ENCODE measurements at places on chromosomes 1 and 21.

- DNase-seq = no peak
These were observed 14.4 kb downstream of the NSL1 start for GRCh38 chr1:212777151-212777550.

DNA sequence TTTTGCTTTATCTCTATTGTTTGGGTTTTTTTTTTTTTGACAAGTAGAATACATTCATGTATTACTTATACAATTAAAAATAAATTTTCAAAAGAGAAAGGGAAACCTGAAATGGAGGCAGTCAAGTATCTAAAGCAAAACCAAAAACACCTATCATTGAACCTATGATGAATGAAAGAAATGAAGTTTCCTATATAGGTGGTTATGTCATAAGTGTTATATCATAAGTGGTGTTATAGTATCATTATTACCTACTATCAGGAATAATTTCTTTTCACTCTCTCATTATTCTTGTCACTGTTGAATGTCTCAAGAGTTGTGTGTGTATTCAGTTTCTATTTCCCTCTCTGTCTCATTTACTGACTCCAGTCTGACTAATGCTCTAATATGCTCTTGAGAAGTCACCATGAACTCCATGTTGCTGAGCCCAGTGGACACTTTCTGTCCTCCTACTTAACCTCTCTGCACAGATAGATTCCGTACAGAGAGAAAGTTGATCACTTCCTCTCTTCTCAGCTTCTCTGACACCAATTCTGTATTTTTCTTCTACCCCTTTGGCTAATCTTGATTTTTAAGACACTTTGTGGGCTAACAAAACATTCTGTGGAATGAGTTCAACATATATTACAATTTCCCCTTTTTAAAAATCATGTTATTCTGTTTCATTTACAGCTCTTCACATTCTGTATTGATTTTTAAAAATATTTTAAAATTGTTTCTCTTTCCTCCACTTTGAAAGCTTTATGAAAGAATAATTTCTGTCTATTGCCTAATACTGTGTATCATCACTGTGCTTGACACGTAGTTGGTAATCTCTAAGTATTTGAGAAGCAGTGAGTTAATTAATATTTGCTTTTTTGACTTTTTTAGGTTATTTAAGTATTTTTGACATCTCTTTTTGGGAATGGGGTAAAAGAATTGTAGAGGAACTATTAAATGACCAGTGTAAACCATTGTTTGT, 50.1 kb downstream of the RASAL2 start:
- no peak for DNase-seq

DNA sequence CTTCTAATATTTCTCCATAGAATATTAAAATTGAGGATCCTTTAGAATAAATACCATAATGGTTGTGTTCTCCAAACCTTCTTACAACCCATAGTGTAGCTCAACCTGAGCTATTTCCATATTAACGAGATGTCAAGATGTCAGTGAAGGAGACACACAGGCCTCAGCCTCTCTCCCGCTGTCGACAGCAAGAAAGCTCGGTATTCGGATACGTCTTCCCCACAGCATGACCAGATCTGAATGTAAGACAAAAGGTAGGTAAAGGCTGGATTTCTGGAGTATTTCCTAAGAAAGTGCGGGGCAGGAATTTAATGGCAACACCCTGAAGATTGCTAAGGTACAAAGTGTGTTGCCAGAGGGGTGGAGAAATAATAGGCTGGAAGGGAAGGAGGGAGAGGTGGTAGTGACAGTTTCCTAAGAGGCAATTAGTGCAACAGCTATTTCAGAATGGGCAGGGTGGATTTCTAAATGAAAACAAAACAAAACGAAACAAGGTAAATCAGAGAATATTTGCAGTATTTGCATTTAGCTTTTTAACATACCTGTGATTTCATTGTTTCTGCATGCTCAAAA, 1.7 kb downstream of the ADSS2 start:
- DNase-seq = no peak

DNA sequence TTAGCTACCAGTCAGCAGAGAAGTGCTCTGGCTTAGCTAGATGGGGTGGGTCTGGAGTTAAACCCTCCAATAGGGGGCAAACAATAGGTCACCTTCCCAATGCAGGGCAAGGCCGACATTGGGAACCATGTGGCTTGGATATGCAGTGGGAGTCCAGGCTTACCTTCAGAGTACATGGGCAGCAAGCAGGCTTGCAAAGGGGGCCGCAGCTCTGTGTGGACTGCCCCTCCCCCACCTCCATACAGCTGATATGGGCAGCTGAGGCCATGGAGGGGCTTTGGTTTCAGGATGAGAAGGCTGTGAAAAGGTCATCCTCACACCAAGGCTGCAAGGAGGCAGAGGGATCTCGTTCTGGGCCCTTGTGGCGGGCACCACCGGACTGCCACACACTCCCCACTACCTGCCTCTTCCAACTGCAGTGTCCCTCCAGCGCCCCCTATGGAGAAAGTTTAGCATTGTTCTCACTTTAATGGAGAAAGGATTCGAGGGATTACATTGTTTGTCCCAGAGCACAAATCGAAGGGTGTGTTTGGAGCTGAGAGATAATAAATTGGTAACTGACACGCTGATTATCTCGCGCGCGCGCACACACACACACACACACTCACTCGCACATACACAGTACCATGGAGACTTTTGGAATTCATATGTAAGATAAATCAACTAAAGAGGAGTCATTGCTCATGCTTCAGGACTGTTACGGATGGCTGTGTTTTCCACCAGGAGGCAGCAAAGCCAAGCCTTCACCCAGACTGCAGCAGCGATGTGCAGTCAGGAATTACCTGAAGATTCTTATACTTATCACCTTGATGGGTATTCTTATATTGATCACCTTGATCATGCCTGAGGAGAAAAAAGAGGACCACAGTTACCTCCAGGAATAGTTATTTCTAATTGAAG, 7.0 kb upstream of the SMCP start:
- peak; percentile 54 for DNase-seq

GRCh38 chr1:66876664-66877063, 48.0 kb downstream of the DNAI4 start:
- DNase-seq = no peak

DNA sequence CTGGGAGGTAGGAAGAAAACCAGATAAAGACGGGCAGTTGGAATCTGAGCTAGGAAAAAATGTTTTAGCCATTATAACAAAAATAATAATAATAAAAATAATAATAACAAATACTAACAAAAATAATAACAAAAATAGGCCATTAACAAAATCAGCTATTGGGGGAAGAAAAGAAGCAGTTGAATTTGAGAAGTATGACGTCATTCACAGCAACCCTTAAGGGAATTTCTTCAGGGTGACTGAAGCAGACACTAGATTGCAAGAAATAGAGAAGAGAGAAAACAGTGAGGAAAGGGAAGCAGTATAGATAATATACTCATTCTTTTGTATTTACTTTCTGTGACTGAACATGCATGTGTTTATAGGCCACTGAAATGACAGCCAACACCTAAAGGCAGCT, 20.0 kb downstream of the KRTAP19-8 start:
- DNase-seq = no peak

GRCh38 chr1:90922996-90923395, 98.8 kb downstream of the ZNF644 start:
- no peak for DNase-seq

DNA sequence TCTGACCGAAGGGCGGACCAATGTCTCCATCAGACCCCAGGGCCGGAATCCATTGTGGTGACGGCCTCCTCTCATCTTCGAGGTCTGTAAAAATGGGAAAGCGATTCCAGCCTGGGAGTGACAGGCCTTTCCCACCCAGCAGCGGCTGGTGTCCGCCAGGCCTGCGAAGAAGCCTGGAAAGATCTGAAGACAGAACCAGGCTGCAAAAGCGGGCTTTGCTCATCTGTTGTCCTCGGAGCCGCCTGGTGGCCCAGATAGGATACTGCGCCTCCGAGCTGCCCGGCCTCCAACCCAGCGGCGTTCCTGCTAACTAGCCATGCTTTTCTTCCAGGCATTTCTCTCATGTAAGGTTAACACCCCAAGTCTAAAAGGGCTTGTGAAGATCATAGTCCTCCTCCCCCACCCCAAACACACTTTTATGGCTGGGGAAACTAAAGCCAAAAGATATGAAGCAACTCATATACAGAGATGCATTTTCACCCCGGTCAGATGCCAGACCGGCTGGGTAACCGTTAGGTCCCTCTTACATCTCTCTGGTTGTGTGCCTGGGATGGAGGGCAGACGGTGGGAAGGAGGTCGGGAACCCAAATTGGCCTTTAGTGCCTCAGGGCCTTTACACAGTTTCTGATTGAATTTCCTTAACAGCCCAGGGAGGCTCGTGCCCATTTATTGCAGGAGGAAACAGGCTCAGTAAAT, 1.9 kb upstream of the DHRS3 start:
- peak; percentile 25 for DNase-seq

DNA sequence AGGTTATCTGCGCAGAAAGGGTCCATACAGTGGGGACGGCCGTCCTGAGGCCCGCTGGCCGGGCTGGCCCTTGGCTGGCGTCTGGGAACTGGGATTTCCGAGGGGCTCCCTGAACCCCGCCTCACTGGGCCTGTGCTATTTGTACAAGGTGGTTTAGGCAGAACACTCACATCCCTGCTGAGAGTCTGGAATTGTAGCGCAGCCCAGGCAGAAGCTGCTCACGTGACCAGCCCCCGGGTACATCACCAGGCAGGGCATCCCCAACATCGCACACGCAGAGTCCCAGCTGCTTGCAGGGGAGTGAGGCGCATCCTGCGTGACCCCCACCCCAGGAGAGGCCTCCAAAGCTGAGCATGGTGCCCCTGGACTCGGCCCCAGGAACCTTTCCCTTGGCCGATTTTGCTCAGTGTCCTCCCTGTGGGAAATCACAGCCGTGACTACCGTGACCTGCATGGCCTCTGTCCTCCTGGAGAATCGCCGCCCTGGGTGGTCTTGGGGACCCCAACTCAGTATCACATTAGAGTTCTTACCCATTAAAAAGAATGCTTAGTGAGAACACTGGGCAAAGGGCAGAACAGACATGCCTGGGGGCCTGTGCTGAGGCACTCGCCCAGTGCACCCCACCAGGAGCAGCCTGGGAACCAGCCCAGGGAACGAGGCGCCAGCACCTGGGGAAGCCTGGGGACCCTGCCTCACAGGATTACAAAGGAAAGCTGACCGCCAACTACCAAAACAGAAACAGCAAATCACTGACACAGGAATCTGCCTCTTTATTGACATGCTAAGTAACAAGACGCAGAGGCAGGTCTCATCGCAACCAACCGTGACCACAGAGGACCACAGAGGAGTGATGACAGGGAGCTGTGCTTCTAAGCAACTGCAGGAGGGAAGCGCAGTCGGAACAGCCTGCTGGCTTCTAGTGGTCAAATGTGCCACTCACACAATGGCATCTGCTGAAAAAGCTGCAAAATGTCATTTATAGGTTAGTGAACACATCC, 33.5 kb downstream of the UBE2G2 start:
- no peak for DNase-seq

DNA sequence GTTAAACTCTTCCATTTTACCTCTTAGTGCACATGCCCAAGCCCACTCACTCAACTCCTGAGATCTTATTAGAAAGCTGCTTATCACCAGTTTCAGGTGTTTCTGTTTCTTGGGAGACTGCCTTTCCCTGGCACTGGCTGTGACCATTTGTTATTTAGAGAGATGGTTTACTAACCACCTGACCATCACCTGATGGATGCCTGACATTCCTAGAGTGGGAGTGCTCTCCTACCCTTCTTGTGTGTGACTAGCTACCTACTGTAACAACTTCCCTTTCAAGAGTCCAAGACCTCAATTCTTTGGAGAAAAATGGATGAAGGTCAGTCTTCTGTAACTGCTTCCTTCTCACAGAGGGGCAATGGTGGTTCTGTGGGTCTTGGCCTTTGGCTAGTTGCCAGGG, 755.2 kb upstream of the ADAMTS5 start:
- DNase-seq = no peak

DNA sequence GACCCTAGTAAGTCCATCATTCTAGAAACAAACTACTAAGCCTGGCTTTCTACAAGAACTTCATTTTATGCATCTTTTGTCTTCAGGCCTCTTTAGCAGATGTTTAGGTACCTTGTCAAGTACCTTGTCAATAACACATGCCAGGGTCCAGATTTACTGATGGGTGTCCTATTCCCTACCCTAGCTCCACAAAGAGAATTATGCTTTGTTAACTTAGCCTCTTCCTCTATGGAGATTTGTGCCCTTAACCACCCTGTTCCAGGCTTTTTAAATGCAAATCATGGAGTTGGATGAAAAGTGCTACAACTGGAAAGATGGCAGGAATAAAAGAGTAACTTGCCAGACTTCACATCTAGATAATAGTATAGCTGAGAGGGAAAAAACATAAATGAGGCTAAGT, 42.7 kb downstream of the SPATA46 start:
- no peak for DNase-seq

DNA sequence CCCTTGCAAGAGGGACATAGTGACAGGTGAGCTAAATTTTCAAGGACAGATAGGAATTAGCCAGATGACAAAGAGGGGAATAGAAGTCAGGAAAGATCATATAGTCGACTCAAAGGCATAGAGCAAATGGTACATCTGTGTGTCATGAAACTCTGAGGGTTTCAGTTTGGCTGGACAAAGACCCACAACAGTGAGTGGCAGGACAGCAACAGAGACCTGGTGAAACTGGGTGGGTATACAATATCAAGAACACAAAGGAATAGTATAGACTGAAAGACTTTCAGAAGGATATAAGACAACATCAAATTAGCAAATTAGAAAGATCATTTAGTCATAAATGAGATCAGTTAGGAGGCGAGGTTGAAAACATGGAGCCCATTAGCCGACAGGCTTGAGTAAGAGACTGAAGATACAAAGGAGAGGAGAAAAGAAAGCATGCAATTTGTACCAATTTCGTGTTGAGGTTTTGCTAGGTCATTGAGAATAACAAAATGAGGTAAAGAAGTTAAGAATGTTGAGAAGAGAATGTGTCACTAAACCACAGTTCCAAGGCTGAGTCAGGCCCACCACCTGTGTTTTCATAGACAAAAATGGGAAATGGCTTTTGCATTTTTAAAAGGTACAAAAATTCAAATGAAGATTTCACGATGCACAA, 213.8 kb downstream of the HHIPL2 start:
- DNase-seq = no peak

- no peak for DNase-seq
These were observed 143.9 kb downstream of the KAZN start for GRCh38 chr1:14742181-14742980.

DNA sequence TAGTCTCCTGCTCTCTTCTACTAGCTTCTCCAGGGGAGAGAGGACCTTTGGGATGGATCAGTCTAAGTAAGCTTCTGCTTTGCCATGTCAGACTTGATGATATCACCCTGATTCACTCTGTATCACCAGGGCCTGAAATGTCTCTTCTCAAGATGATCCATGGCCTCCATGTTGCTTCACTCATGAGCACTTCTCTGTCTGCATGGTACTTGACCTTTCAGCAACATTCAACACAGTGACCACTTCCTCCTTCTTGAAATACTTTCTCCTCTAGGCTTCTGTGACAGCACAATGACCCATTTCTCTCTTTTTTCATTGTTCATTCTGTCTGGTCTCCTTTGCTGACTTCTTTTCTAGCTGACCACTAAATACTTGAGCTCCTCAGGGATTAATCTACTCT, 35.3 kb upstream of the NGF start:
- DNase-seq = no peak

GRCh38 chr1:28807046-28807445, 4.9 kb upstream of the OPRD1 start:
- DNase-seq = no peak

DNA sequence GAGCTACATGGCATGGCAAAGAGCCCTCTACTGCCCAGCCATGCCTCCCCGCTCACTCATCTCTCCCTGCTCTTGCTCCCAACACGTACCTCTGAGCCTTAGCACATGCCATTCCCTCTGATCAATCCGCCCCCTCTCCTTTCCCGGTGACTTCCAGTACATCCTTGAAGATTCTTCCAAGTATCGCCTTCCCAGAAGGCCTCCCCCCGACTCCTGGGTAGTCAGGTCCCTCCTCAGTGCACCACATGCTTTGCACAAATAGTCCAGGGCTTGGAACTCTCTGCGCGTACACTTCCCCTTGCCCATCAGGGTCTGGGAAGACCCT, 77.0 kb upstream of the IFFO2 start:
- no peak for DNase-seq

All from T47D (cell line).